Stimulated activated naive CD4-positive, alpha-beta T cell (primary cell): ENCODE measurements at places on chromosomes 1 and 21.

DNA sequence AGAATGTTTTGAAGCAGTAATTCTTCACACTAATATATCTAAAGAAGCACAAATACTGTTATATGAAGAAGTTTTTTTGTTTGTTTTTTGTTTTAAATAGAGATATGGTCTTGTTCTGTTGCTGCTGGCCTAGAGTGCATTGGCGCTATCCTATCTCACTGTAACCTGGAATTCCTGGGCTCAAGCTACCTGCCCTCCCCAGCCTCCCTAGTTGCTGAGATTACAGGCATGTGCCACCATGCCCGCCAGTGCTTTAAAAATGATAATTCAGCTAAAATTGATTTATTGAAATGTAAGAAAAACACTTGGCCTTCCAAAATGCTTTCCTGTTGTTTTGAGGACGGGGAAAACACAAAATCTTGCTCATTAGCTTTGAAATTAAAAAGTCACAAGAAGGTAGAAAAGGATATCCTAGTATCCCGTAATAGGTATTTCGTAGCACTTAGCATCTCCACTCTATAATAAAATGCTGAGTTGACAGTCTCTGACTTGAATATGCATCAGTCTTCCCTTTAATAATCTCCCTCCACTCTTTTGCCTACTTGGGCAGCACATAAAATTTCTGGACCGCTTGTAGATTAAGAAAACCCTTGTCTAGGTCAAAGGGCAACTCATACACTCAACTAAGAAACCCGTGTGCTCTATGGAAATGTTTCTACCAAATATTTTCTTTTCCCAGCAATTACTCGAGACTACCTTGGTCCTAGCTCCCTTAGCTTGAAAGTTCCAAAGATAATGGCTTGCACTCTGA, 1.3 kb downstream of the SCYL3 start:
- no peak for DNase-seq

DNA sequence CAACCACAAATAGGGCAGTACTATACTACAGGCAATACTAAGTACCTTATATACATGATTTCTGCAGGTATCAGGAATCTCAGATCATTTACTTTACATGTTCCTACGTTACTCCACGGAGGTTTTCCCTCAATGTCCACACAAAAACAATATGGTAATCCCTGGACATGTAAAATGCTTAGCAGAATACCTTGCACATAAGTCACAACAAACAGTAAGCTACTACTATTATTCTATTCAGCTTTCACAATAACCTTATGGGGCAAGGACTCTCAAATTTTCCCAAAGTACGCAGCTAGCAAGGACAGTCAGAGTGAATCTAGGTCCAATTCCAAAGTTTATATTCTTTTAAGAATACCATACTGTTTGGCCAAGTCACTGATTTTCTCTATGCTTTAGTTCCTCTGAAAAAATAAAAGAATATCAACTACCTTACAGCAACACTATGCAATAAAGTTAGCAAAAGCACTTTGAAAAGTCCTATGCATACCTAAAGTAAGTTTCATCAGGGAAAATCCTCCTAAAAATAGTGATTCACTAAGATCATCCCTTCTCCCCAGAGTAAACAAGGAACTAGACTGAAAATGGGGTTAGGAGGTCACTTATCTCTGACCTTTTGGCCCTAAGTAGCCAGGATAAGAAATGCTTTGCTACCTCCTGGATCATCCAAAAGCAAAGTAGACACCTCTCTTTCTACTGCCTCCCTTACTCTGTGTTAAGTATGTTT, 67.4 kb downstream of the LUZP1 start:
- DNase-seq, result no peak

DNA sequence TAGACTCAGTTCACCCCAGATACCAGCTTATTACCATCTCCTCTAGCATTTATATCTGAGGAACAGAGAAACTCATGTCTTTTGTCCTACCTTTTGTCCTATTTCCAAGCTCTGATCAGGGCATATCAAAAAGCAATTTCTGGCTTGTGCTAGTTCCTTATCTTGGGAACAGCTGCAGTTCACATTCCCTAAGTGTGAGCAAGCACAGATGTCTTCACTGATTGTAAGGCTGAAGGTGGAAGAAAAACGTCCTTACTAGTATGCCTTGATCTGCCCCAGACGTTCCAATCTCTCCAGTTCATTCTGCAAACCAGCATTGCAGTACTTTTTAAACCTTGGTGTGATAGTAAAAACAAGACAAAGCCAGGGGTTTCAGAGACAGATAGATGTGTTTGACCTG, 139.8 kb downstream of the NCAM2 start:
- no peak for DNase-seq

DNA sequence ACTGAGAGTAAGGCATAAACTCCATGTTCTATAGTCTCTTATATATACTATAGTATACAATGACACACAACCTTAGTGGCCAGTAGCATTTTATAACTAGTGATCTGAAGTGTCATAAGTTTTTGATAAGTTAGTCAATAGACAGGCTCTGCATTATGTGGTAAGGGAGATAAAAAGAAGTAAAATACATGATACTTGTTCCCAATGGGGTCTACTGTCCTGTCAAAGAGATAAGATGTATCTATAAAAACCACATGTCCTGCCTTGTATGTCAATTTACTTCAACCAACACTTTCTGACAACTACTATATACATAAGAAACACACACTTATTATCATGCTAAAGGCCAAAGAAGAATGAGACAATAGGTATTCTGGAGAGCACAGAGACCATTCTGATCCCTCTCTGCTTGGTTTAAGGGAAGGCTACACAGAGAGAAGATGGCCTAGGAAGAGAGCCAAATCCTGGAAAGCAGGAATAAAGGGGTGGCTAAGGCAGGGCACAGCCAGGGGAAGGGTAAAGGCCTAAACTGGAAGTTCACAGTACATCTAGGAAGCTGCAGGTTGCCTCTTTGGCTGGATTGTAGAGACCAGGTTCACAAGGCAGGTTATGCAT, 91.4 kb downstream of the LYST start:
- no peak for DNase-seq

- no peak for DNase-seq
Measured at GRCh38 chr21:31957631-31958030, 84.8 kb downstream of the HUNK start.

DNA sequence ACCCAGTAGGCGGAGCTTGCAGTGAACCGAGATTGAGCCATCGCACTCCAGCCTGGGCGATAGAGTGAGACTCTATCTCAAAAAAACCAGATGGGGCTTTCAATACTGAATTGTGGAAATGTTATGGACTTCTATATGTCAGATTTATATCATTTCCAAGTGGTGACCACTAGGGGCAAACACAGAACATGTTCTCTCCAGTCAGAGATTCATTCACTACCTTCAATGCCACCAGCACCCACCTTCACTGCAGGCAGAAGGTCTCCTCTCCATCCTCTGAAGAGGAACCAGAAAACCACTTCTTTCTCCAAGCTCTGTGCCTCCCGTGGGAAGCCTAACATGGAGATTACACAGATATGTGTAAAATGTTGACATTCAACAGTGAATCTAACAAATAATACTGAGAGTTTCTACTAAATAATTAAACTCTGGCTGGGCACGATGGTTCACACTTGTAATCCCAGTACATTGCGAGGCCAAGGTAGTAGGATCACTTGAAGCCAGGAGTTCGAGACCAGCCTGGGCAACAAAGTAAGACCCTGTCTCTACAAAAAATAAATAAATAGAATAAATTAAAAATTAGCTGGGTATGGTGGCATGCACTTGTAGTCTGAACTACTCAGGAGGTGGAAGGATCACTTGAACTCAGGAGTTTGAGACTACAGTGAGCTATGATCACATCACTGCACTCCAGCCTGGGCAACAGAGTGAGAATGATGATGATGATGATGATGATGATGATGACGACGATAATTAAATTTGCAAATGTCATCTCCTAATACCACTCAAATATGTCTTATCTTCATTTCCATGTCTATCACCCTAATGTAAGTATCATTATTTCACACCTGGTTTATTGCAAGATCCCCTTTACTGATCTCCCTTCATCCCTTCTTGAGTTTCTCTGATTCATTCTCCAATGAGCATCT, 151.1 kb downstream of the ZNF281 start:
- DNase-seq, result no peak

DNA sequence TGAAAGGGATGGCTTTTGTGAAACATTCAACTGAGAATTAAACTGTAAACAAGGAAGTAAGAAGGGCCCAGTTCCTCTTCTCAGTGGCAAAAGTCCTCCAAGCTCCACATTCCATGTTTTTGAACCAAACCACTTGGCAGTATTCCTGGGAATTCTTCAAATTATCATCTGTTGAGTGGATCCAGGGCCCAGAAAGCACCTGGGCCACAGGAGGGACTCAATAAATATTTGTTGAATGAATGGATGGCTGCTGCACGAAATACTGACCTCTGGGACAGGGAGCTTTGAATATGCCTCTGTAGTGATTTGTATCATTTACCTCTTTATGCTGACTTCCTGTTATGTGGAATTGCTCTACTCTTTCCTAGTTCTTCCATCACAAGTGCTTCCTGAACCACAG, 4.7 kb downstream of the SLC35F3 start:
- DNase-seq, result no peak

- no peak for DNase-seq
Measured at GRCh38 chr1:27031235-27032118, 18.8 kb upstream of the TENT5B start.

DNA sequence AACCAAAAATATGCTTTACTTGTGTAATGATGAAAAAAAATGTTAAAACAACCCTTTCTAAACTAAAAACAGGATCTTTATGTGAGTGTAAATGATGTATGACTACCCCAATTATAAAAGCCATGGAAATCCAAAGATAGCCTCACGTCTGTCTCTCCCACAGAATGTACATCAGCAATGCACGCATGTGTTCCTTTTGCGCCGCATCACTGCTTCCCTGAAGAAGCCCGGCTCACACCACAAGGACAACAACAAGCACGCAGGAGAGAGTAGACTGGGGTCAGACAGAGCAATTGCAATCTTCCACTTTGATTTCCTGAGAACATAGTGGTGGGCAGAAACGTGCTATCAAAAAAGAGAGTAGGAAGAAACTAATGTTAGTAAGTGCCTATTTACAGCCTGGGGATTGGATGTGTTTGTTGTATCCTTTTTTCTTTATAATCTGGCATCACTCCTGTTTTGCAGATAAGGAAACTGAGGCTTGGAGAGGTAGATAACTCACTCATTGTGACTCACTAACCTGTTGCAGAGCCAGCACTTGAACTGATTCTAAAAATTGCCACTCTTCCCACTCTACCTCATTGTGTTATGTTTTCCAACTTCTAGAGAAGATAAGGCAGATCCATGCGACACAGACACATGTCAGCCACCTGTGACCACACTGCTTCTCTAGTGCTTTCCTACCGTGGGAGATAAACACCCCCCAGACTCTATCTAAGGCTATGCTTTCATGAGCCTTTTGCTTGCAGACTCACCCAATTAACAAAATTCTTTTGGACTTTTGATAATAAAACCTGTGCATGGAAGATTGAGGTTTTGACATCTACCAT, 60.1 kb downstream of the MAP10 start:
- no peak for DNase-seq

DNA sequence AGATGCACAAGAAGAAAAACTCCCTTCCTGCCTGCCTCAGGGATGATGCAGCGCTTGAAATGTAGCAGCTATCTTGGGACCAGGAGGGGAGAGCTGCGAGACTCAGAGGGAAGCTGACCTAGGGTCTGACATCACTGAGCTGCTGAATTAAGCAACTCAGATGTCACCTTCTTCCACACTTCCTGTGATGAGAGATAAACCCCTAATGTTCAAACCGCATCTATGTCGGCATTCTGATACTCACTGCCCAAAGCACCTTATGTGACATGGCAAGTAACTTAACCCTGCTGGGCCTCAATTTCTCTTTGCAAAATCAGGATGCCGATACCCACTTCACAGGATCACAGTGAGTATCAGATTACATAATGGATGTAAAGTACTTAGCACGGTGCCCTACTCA, 9.1 kb upstream of the AK2 start:
- DNase-seq, result no peak

DNA sequence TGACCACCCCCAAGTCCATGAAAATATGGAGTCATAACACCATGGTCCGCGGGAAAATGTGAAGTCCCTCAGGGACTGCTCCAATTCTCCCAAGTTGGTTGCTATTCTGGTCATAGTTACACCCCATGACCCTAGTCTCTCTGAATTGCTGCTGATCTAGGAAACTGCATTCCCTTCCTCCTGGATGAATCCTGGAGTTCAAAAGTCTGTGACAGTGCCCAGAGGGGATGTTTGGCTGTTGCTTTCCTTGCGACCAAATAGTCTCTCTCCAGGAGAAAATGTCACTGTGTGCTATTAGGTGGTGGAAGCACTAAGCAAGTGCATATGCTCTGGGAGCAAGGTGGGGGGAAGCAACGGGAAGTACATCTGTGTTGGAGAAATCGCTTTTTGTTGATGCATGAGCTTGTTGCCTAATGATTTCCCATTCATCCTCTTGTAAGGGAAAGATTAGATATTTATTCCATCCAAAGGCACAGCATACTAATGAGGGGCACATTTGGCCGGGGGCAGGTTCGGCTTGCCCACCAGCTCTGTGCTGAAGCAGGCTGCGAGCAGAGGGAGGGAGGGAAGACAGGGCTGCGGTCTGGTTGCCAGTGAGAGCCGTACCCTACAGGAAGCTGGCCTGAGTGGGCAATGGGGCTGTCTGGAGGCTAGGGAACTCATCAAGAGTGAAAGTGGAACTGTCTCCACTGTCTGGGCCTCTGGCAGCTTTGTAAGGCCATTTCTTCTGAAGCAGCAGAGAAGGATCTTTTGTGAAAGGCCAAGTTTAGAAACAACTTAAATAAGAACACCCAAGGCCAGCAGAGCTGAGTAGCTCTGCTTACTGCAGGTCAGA, 27.2 kb downstream of the SYT6 start:
- no peak for DNase-seq

DNA sequence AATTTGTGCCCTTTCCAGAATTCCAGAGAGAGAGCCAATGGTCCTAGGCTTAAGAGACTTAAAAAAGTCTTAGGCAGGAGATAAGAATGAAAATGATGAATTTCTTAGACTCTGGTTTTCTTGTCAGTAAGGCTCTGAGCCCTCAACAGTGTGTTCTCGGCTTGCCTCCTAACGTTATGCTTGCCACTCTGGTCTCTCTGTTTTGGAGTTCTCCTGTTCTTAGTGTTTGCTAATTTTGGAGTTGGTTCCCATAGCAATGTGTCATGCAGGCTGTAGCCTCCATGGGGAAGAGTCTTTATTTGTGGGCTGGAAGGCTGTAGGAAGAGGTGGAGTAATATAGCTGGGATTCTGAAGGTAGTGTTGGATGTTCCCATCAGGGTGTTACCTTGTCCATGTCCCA, 19.9 kb downstream of the TBX19 start:
- no peak for DNase-seq

GRCh38 chr1:93614986-93615581, 66.6 kb downstream of the BCAR3 start:
- no peak for DNase-seq

DNA sequence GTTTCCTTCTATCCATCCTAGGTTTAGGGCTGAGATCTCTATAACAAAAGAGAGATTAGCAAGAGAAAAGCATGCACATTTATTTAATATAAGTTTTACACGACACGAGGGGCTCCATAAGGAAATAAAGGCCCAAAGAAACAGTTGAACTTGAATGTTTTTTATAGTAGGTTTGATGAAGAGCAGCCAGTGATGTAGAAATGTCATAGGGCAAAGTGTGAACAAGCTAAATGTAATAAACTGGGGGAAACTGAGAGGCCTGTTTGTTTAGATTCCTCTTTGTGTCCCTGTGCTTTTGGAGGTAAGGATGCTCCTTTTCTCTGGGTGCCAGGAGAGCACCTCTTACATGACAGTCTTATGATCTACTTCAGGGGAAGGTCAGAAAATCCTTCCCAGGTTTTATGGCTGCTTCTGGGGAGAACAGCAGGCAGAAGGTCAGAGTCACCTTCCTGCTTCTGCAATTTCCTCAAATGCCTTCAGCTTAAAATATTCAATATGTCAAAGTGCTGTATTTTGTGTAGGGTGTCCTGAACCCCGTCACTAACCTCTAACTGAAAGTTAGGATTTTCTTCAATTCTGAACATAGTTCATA, 9.5 kb upstream of the HORMAD1 start:
- DNase-seq, result no peak
